Anterior cingulate cortex (tissue), 58 donors: ENCODE measurements at places on chromosomes 16 and 17.
A peak's percentile ranks its signal among the peaks of the same experiment; 100 is the strongest.

GRCh38 chr16:48131201-48131935, 24.4 kb downstream of the ABCC12 start:
- DNase-seq: no peak

DNA sequence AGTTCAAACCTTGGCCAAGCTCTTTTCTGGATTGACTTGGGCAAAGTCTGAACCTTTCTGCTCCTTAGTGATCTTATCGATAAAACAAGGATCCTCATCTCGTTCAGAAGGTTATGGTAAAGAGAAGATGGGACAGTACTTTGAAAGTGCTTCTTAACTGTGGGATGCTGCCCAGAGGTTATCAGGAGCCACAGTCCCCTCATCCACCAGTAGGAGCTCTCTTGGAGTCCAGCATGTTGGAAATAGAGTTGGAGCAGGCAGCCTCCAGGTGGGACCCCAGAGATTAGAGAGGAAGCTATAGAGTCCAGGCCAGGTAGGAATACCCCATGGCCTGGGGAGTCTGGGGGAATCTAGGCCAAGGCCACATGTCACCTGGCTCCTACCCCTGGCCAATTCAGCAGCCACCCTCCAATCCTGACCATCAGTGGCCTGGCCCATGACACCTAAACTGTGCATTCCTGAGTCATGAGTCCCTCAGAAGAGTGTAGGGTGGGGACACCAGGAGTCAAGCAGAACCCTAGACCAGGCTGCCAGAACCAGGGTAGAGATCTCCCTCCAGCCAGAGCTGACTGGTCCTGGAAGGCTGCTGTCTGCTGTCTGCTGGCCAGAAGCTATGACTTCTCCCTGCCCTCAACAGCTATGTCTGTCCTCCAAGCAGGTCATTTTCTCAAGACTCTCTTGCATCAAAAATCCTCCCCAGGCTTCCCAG, 144.3 kb downstream of the AIPL1 start:
- DNase-seq: no peak

DNA sequence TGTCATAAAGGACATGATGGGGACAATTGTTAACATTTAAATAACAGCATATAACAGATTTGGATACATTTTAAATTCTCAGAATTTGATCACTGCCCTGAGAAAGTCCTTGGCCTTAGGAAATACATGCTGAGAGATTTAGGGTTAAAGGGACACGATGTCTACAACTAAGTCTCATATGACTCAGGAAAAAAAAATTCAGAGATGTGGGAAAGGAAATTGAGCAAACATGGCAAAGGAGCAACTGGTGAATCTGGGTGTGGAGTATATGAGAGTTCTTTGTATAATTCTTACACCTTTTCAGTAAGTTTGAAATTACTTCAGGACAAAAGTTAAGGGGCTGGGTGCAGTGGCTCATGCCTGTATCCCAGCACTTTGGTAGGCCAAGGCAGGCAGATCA, 18.2 kb downstream of the MPP3 start:
- no peak for DNase-seq

DNA sequence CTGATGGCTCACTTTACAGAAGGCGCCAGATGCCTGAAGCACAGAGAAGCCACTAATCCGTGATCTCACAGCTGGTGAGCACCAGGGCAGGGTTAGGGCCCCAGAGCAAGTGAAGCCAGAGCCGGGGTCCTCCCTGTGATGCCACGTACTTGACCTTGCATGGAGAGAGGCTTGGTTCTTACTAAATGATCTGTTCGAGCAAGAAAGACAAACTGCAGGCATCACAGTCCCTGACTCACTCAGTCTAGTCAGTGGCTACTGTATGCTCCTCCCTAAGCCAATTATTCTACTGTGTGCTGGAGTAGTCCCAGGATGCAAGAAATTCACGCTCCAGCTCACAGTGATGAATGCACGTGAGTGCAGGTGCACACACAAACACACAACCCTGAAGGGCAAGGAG, 55.4 kb downstream of the SDK2 start:
- DNase-seq: no peak

DNA sequence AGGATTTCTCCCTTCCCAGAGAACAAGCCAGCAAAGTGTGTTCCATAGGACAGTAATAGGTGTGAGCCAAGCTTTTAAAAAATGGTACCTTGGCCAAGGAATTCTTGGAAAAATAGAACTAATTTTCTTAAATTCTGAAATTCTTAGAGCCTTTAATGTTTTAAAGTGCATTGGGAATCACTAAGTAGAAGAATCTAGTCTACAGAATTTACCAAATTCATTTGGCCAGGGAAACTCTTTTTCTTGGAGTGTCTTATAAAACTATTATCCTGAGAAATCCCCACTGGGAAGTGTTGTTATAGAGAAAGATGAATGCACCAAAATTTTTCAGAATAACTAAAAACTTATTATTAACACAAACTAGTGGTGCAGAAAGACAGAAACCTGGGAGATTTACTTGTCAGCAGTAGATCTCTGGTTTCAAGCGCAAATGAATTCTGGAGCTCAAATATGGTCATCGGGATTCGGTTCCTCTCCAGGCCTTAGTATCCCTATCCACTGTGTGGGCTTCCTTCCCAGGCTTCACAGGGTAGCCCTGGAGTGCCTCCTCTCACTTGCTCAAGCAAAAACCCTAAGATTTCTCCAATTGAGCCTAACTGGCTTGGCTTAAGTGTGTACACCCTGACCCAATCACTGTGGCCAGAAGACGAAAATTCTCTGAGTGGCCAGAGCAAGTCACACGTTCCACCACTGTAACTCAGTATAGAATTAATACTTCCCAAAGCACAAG, 217.8 kb downstream of the CHD9NB start:
- DNase-seq: no peak

DNA sequence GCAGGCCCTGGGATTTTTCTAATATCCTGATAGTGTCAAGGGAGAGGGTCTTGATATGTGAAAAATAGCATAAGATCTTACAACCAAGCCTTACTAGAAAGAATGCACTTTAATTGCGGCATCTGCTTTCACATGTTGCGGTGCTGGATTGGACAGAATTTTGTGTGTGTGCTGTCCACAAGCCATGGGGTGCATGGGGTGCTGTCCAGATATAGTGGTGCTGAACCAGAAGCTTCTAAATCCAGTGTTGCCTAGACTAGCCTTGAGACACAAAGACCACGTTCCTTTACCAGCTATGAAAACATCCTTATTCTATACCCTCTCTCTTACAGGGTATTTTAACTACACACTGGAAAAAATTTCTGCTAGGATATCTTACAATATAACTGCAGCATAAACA, 244.0 kb downstream of the TMEM114 start:
- DNase-seq: no peak

DNA sequence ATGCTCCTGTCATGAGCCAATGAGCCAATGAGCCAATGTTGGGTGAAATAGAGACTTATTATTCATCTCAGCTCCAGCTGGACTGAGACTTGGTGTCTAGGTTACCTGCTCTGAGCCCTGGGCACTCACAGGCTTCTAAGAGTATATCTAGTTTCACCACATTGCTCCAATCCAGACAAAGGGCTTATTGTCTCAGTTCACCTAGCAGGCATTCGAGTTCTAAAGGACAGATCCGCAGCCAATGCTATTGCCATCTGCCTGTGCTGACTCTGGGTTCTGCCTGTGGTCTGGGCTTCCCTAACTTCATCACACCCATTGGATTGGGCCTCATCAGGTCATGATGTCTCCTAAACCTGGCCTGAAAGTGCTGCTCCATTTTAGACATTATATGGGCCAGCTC, 66.1 kb upstream of the HS3ST4 start:
- DNase-seq: no peak

- no peak for DNase-seq
Measured at GRCh38 chr16:55846598-55847346, 13.9 kb upstream of the CES1 start.

DNA sequence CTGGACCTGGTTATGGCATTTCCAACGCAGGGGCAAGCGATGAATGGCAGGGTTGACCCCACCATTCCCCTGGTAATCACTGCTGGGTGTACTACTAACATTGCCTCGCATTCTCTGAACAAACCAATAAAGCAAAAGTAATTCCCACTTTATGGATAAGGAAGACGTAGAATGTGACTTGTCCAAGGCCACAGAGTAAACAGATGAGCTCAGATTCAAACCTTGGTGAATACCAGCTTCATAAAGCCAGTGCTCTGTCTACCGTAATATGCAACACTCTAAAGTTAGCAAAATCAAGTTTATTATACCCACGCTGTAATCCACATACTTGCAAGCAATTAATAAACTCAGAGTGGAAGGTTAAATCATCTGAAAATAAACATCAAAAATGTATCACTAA, 59.6 kb downstream of the ANKFY1 start:
- DNase-seq: no peak

DNA sequence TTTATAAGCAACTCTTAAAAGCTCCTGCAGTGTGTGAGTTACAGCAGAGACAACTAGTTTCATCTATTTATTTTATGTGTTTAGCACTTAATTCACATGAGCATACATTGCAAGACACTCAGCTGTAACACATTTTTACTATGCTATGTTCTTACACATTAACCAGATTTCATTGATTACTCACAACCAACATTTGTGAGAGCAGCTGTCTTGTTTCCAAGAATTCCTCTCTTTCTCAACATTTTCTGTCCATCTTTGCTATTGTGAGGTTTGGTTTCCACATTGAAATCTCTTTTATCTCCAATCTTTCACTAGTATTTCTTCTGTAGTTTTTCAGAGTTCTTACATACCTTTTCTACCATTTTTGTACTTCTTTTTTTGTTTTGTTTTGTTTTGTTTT, 51.2 kb downstream of the COPRS start:
- no peak for DNase-seq

DNA sequence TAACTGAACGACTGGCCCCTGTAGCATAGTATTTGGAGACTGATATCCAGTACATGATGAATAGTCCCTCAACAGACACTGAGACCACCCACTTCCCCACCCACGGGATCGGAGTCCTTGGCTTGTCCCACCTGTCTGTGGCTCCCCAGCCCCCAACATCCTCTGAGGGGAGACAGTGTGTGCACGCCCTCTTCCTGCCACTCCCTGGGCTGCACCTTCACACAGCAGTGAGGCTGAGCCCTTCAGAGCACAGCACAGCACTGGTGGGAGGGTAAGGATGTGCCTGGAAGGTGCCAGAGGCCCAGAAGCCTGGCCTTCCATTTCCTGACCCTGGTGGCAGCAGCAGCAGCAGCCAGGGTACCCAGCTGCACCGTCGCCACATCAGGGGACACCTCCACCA, 11.0 kb downstream of the DNASE1 start:
- no peak for DNase-seq

- DNase-seq: peak; percentile 80
Measured at GRCh38 chr17:78883533-78884131, 19.4 kb downstream of the CEP295NL start.

- DNase-seq: no peak
Measured at GRCh38 chr16:4537376-4538343, 913 bp downstream of the CDIP1 start.

- DNase-seq: no peak
Measured at GRCh38 chr16:25126820-25127232, 15.3 kb downstream of the LCMT1 start.

GRCh38 chr17:3867606-3868005, 21.6 kb upstream of the NCBP3 start:
- DNase-seq: no peak

GRCh38 chr17:8964801-8965393, 610 bp downstream of the PIK3R5 start:
- no peak for DNase-seq

GRCh38 chr16:49491771-49492761, 118.5 kb downstream of the C16orf78 start:
- DNase-seq: peak; percentile 43

- peak; percentile 15 for DNase-seq
Measured at GRCh38 chr17:82713071-82713723, 3.3 kb upstream of the FN3KRP start.

- no peak for DNase-seq
Measured at GRCh38 chr16:66164581-66165247, 201.8 kb upstream of the CDH5 start.

DNA sequence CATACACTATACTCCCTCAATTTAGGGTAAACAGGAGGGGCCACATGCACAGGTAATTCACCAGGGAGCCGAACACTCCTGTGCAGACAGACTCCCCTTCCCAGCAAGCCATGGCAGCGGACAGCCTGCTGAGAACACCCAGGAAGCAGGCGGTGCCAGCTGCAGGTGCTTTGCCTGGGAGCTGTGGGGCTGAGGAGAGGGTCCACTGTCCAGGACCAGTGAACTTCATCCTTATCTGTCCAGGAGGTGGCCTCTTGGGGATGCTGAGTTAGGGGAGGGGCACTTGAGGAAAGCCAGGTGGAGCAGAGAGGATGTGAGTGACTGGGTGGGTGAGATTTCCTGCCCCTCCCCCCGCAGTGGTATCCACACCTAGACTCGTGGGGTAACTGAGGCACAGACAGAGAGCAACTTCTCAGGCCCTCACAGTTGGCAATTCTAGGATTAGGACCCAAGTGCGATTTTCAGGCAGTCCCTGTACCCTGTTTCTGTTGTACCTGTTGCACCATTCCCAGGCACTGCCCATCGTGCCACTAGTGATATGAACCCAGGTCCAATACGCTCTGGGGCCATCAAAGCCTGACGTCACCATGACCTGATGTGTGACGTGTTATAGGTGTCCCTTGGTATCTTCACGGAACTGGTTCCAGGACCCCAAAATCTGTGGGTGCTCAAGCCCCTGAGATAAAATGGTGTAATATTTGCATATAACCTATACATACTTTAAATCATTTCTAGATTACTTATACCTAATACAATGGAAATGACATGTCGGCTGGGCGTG, 1.2 kb downstream of the GRN start:
- no peak for DNase-seq

GRCh38 chr17:81460856-81461460, 51.6 kb downstream of the ACTG1 start:
- no peak for DNase-seq

GRCh38 chr16:6560306-6561100, 772.1 kb upstream of the RBFOX1 start:
- DNase-seq: no peak

GRCh38 chr17:20073055-20073979, 64.2 kb downstream of the SPECC1 start:
- no peak for DNase-seq

GRCh38 chr17:8128125-8128784, 4.3 kb upstream of the HES7 start:
- DNase-seq: no peak

GRCh38 chr16:25868706-25869370, 177.1 kb downstream of the HS3ST4 start:
- DNase-seq: no peak

- no peak for DNase-seq
Measured at GRCh38 chr16:88013091-88013609, 61.9 kb downstream of the BANP start.
